ENCODE measurements at places on chromosomes 7 and 10.
A peak's percentile ranks its signal among the peaks of the same experiment; 100 is the strongest.

GRCh38 chr7:91265693-91266066 is 1.4 kb downstream of the FZD1 start:
- no peak for DNase-seq

- DNase-seq: no peak
These were observed 113.3 kb downstream of the GLI3 start for GRCh38 chr7:42123716-42124115.

GRCh38 chr7:98902523-98902922 is 24.2 kb downstream of the TRRAP start:
- DNase-seq: no peak

GRCh38 chr10:84159076-84159685 is 14.4 kb upstream of the GPR15LG start:
- DNase-seq: no peak

GRCh38 chr7:45224832-45225231 is 67.2 kb downstream of the RAMP3 start:
- no peak for DNase-seq

- no peak for DNase-seq
These were observed 4.8 kb downstream of the ANK3 start for GRCh38 chr10:60384708-60385398.

DNA sequence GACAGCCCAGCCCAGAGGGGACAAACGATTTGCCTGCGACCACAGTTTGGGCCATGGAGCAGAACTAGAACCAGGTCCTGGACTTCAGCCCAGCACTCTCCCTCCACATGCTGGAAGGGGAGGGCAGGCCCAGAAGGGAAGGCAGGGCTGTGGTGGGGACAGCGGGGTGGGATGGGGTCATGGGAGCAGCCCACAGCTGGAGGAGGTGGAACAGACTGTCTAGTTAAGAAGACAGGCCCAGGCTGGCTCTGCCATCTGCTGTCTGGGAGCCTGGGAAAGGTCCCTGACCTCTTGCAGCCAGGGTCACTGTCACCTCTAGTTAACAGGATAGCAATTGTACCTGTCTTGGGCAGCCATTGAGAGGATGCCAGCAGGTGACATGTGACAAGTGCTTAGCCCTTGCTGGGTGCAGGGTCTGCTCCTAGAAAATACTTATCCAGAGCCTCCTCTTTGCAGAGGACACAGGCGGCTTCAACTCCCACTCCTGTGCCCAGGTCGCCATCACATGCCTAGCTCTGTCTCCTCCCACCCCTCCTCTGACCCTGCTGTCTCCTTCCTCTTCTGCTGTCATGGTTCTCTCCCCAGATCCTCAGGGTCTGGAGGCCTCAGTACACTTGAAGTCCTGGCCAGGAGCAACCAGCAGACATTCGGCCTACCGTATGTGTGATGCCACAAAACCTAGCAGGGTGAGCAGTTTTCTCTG is 37.0 kb upstream of the CHST15 start:
- no peak for DNase-seq

DNA sequence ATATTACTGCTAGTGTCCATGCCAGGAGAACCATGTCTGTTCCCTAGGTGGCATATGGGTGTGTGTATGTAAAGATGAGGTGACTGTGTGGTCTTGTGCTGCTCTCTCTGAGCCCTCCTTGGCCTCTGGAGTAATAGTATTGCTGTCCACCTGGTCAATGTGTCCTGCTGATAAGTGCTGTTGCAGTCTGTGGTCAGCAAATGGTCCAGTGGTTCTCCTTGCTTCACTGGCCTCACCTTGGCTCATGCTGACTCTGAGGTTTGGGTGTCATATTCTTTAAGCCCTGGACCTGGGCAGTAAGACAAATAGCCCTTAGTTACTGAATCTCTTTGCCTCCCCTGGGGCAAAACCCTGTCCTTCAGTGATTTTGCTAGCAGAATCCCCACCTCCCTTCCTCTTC is 56.8 kb downstream of the TPST1 start:
- no peak for DNase-seq

- DNase-seq: no peak
These were observed 45.1 kb downstream of the SPOCK2 start for GRCh38 chr10:72043016-72043834.

DNA sequence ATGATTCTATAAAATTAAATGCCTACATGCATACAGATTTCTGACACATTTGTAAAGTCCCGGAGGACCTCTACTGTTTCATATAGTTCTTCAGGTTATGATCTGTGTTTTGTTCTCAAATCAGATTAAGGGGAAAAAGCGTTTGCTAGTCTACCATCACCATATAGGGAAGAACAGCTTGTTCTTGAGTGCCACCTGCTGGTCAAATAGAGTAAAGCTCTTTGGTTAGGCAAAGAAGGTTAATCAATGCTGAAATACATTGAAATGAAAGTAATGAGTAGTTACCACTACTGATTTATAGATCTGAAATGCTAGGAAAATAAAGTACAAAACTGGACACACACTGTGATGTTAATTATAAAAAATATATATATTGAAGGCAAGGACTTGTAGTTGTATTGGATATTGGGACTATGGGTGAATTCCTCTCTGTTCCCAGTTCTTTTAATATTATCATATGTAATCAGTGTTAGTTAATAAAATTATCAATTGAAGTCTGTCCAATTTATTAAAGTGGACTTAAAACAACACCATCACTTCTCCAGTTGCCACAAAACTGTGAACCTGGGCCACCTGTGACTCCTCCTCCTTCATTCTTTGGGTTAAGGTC is 72.6 kb upstream of the PDLIM1 start:
- peak; percentile 25 for DNase-seq
